ENCODE measurements at places on chromosomes 6 and 20.

DNA sequence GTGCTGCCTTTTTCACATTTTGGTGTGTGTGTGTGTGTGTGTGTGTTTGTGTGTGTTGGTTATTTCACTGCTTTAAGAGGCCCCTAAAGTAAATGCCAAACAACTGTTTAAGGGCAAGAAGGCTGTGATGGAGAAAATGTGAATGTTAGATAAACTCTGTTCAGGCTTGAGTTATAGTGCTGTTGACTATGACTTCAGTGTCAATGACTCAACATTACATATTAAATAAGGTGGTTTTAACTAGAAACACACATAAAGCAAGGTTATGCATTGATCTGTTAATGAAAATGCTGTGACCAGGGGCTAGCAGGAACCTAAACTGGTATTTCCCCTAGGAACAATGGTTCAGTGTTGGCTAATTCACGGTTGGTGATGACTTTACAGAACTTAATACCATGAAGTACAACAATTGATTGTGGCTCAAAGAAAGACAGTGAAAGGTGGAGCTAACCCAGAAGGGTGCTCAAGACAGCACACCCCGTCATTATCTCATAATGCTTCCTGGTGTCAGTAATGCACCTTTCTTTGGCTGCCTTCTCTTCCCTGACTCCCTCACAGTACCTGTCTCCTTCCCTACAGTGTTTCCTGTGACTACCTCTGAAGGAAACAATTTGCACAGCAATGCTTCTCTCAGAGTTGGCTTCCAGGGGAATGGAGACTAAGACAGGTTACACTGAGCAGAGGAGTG, 116.1 kb downstream of the RIN2 start:
- DNase-seq = no peak

DNA sequence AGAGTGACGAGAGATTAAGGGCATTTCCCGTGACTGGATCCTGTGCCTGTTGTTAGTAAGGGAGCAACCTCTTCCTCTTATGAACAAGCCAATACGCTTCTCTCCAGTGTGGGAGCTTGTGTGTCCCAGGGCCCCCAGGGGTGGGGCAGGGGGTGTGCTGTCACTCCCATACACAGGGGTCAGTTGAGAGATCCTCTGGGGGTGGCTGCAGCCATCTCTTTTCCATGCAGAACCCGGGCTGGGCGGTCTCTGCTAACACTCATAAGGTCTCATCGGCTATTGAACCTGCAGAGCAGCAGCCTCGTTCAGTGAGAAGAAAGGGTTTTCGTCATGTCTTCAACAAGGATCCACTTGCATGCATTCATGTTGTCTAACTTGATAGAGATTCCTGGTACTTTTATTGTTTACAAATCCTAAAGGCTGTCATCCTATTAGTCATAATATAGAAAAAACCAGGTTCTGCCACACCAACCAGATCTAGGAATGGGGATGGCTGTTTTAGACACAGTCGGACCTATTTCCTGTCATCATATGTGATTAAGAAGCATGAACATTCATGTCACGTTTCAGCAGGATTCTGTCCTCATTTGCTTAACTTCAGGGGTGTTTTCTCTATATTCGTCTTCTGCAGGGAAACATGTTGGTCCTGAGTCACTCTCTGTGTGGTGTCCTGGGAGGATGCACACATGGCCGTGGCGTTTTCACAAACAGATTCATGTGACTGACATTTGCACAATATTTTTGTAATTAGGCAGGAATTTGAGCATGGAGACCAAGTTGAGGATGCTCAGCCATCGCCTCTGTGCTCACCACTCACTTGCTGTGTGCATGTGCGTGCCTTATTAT, 13.3 kb upstream of the THBS2 start:
- DNase-seq = no peak

DNA sequence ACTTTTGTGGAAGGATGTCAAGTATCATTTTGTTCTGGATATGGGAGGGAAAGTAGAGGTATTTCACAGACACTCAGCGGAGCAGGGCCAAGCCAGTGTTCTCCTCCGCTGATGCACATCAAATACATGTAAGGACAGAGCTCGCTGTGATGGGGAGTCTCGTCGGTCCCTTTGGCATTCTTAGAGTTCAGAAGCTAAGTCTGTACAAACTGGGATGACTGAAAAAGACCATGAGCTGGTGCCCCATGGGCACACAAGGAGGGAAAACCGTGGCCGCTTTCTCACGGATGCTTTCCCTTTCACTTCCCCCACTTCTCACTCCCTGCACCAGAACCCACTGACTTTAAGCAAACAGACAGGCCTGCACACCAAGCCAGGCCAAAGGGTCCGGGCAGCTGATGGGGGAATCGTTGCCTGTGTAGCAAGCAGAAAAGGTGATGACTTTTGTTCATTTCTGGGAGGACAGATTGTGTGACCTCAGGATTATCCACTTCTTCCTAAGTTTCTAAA, 27.7 kb upstream of the MPC1 start:
- DNase-seq = no peak

GRCh38 chr6:115319823-115320222, 740.9 kb downstream of the FRK start:
- DNase-seq = no peak

GRCh38 chr6:110852773-110853172, 21.8 kb upstream of the AMD1 start:
- DNase-seq = no peak

DNA sequence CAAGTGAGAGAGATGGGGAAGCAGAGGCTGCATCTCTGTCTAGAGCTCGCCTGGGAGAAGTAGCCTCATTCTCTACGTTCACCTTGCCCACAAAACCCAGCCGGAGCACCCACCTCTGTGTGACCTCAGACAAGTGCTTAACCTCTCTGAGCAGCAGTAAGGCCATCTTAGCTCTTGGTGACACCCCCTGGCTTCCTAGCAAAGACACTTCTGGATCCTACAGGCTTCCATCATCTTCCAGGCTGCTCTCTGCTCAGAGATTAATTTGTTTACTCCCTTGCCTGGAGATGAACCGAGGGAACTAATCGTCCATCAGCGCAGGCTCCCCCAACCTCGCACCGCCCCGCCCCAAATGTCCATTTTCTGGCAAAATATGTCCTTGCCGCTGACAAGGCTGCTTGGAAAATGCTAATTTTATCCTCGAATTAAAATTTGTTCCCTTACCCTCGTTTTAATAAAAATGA, 24.0 kb upstream of the CTNNBL1 start:
- DNase-seq = no peak

DNA sequence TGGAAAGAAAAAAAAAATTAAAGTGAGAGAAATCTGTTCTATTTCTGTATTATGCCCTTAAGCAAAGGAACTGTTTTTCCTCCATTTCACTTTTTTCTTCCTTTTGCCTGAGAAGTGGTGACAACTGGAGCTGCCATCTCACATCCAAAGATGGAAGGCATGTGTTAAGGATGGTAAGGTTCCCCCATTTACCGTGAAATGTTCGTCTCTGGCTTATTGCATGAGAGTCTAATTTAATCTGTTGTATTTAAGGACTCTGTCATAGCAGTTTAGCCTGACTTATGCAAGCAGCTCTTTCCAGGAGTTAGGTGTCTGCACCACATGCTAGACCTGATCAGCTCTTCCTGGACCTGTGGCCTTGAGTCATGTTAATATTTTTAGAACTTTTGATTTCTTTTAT, 389.5 kb upstream of the MAP3K7 start:
- DNase-seq = no peak

DNA sequence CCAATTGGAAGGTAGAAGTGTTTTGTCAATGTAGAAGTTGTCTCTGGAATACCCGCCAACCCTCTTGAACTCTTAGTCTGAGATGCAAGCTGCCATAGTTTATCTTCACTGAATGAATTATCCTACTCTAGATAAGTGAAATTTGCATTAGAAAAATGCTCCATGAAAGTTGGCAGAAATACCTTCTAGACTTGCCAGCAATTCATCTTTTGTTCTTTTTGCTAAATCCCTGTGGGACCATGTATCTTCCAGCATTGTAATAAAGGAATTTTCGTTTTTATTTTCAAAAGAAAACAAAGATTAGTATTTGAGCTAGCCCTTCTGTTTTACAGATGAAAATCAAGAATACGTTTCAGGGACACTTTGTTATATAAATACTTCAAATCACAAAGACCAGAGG, 244.2 kb downstream of the CBLN4 start:
- no peak for DNase-seq

DNA sequence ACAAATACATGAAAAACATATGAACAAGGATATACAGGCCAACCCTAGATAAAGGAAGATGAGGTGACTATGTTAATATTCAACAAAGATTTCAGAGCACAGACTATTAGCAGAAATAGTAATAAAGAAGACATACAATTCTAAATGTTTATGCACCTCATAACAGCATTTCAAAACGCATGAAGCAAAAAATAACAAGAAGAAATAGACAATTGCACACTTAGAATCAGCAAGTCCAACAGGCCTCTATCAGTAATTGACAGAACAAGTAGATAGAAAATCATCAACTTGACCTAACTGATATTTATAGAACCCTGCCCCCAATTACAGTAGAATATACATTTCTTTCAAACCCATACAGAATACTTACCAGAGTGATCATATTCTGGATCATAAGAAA, 11.4 kb upstream of the DOK5 start:
- DNase-seq = no peak

- DNase-seq = no peak
Measured at GRCh38 chr6:73696966-73697655, 1.1 kb downstream of the CD109 start.

GRCh38 chr6:132797951-132798868, at the start of gene SLC18B1:
SLC18B1 (minus strand) TSS chr6:132798637; CDS start chr6:132798456, 181 bp downstream.
- peak; percentile 49 for DNase-seq

- DNase-seq = peak; percentile 61
Measured at GRCh38 chr20:60055740-60056139, 97.5 kb downstream of the CDH26 start.

GRCh38 chr6:5172041-5172653, 87.0 kb downstream of the PPP1R3G start:
- no peak for DNase-seq

DNA sequence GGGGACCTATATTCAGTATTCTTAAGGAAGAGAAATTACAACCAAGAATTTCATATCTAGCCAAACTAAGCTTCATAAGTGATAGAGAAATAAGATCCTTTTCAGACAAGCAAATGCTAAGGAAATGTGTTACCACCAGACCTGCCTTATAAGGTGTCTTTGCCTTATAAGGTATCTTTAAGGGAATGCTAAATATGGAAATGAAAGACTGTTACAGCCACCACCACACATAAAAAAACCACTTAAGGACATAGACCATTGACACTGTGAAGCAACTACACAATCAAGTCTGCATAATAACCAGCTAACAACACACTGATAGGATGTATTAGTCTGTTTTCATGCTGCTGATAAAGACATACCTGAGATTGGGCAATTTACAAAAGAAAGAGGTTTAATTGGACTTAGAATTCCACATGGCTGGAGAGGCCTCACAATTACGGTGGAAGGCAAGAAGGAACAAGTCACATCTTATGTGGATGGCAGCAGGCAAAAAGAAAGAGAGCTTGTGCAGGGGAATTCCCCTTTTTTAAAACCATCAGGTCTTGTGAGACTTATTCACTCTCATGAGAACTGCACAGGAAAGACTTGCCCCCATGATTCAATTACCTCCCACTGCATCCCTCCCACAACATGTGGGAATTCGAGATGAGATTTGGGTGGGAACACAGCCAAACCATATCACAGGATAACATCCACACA, 119.2 kb upstream of the LAMA2 start:
- DNase-seq = no peak

DNA sequence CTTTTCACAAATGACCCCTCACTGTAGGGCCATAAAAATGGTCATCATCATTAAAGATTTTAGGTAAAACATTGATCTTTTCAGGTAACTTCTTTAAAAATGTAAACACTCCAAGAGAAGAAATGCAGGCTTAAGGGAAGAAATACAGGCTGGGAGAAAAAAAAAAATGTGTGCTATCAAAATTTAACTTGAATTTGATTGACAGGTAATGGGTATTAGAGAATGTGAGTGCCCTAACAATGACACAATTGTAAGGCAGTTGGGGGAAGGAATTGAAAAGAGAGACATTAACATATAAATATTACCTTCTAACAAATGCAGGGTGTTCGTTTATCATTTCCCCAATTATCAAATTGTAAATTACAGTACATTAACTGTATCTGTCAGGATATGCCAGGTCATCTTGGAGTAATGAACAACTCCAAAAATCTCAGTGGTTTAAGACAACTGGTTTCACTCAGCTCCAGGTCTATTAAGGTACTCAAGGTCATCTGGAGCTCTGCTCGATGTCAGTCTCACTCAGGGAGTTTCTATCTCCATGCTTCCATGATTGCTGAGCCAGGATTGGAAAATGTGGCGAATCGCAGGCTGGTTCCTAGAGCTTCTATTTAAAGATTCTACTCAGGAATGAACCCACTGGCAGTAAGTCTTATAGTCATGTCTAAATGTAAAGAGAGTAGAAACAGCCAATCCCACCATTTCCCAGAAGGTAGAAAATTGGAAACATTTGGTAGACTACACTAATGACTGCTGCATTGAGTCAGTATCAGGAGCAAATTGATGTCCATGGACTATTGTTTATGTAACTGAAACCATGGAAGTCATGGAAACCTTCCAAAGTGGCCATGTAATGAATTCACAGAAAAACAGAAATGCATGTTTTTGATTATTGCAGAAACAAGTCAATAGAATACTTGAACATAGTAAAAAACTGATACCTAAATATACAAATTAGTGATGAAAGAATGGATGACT, 55.6 kb downstream of the FRK start:
- DNase-seq = no peak

DNA sequence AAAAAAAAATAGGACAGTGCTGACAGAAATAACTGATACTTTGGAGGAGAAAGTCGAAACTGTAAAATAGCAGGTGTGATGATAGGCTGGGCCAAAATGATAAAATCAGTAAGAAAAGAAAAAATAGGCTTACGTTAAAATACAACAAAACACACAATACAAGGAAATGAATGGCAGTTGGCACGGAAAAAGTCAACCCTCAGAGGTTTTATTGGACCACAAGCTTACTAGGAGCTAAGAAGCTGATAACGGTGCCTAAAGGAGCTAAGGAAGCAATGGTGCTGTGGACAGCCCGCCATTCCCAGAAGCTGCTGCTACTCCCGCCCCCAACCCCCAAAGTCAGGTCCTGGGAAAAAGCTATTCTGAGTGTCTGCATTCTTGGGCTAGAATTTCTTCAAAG, 55.9 kb upstream of the RNF146 start:
- no peak for DNase-seq

DNA sequence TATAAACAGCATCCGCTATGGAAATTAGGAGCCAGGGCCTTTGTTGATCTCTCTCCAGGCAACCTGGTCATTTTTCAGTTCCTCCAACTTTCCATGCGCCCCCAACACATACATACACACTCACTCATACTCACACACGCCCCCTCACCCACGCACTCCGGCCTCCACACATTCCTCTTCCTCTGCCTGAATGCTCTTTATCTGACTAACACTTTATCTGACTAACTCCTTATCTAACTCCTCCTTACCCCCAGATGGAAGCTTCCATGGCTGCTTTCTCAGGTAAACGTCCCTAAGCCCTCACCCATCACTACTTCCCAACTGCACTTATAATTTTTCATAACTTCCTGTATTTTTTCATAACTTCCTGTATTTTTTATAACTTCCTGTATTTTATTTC, 17.4 kb downstream of the CASS4 start:
- DNase-seq = no peak

GRCh38 chr6:119476554-119476953, 127.0 kb upstream of the MAN1A1 start:
- DNase-seq = no peak

All from CD4-positive, alpha-beta T cell treated with Interleukin-12 subunit alpha and Interleukin-12 subunit beta, for 1 hour (primary cell).